ENCODE measurements at places on chromosomes 6 and 20. TPM values are rescaled to one million over a fixed set of nuclear protein-coding genes. Genes with fewer than 3 reads are reported as not detected.

The PAX1 gene
- total RNA-seq: not detected

The PRL gene
- not detected for total RNA-seq

The KIAA0408 gene
- total RNA-seq: 0.58 TPM

The CLPSL2 gene
- total RNA-seq: not detected

The COL21A1 gene
- not detected for total RNA-seq

The DHX16 gene
- total RNA-seq: 27.3 TPM

The GNAS-AS1 gene
- not detected for total RNA-seq

The DUSP15 gene
- not detected for total RNA-seq

The TMC2 gene
- not detected for total RNA-seq

- DNase-seq: no peak
Observed at GRCh38 chr20:44342248-44342647, 5.4 kb downstream of the R3HDML start.

GRCh38 chr6:157983406-157984119 is 1.9 kb downstream of the SYNJ2 start:
- no peak for DNase-seq

DNA sequence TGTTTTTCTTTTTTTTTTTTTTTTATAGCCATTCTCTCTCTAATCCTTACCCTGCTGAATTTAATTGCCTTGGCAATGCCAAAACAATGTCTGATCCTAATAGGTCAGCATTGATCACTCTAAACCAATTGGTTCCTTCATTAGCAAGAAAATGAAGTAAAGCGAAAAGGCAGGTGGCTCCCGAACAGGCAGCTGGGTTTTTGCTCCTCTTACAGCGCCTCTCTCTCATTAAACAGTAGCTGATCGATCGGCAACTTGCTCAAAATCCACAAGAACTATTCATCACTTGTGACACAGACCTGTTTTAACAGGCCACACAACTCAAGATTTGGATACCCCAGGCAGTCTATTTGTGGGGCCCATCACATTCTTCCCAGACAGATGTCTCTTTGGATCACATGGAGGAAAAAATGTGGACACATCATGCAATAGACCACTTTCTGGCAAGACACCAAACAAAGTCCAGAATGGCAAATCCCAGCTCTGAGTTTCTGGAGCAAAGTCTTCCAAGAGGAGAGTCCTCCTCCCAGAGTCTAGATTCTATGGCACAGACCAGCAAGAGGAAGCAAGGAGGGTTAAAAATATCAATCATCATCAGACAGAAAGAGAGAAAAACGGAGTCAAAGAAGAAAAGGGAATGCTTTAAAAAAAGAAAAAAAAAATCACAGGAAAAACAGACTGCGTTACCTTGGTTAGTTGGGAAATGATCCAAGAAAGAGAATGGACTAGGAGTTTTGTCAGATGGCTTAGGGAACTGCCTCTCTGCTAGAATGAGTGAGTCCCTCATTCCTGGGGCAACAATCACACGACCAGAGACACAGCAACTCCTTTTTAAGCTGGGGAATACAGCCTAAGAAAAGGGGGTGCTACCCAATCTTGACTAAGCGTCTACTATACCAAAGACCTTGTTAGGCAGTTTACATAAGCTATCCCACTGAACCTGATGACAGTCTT is 247.8 kb downstream of the BTBD9 start:
- no peak for DNase-seq

- DNase-seq: no peak
Observed at GRCh38 chr6:115194981-115195638, 852.3 kb upstream of the HS3ST5 start.

DNA sequence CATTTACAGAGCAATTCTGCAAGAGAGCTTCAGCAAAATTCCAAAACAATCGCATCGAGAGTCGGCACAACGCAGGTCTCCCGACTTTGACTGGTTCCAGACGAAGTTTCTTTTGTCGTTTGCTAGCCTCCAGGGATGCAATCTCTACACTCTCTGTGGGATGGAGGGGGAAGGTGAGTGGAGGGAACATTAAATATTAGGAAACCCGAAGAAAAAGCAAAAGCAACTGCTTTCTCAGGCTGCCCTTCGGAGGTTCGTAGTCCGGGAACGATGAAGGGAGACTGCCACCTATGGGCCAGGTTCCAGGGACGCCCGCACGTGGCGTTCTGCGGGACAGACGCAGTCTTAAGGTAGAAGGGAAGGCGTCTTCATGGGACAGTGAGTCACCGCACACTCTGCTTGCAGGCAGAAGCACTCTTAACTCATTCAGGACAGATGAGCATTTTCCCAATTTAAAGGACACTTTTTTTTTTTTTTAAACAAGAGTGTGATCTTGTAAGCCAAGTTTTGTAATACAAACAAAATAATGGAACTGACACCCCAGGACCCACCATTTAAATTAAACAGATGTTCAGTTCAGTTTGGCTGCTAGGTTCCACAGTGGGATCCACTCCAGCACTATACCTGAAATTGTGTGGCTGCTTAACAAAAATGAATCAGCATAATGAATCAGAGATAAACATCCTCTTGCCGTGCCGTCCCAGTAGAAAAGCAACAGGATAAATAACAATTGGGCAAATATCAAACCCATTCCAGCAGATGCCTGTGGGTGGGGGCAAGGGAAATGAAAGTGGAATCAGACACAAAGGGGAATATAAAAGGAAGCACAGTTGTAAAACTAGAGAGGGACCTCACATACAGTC is 65.8 kb upstream of the ARMC2 start:
- peak; percentile 59 for DNase-seq

- DNase-seq: no peak
Observed at GRCh38 chr6:8888468-8888867, 453.1 kb upstream of the SLC35B3 start.

DNA sequence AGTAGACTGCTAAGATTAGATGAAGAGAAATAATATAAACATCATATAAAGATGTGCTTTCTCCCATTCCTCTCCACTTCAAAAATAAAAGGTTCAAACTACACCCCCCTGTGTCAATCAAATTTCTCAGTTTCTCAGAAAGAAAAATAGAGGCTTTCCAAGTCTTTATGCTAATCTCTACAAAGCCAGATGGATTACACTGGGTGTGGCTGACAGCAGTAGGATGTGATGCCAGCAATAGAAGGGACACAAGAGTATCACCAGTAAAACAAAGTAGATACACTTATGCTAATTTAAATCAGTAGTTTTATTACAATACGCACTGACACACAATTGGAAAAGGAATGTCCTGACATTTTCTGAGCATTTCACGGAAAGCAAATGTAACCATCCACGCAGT is 353.4 kb downstream of the RNGTT start:
- DNase-seq: no peak

DNA sequence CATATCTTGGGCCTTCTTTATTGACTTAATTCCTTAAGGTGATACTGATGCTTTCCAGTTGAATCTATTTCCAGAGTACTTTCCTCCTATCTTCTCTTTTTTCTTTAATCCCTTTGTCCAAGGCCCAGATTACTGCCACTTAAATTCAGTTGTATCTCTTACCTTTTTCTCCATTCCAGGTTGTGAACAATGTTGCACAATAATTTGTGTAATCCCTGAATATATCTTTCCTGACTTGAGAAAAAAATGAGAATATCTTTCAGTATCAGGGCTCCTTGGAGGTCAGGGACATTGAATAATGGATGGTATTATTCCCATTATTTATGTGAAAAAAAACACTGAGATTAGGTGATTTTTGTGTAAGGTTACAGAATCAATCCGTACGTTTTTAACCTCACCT is 683.3 kb downstream of the PTPRT start:
- no peak for DNase-seq

- no peak for DNase-seq
Observed at GRCh38 chr20:35849706-35850105, 77.9 kb downstream of the PHF20 start.

DNA sequence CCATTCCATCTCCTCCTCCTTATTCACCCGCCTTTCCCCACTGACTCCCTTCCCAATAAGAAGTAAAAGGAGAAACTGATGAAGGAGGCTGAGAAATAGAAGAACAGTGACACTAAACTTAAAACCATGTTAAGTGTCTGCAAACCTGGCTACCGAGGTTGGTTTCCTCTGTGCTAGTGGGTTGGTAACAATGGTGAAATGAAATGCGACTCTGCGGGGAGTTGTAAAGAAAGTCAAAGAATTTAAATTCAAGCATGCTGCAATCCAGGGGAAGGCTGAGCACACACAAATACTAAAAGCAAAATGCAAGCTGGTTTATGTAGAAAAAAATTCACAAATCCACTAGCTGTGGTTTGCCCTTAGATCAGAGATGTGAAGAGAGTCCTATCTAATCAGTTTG is 155.2 kb upstream of the PDE10A start:
- no peak for DNase-seq

DNA sequence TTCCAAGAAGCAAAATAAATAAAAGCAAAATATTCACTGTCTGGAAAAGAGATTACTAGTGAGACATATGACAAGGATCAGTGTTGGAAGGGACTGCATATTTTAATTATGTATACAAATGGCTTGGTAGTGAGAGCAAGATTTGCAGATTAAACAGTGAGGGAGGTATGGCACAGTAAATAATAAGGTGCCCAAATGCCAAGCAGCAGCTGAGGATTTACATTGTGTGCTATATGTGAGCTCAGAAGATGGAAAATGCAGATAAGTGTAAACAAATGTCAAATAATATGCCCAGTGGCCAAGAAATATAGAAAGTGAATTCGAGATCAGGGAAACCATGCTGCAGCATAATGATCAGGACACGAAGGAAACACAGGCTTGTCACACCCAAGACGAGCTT is 173.8 kb upstream of the NRSN1 start:
- no peak for DNase-seq

DNA sequence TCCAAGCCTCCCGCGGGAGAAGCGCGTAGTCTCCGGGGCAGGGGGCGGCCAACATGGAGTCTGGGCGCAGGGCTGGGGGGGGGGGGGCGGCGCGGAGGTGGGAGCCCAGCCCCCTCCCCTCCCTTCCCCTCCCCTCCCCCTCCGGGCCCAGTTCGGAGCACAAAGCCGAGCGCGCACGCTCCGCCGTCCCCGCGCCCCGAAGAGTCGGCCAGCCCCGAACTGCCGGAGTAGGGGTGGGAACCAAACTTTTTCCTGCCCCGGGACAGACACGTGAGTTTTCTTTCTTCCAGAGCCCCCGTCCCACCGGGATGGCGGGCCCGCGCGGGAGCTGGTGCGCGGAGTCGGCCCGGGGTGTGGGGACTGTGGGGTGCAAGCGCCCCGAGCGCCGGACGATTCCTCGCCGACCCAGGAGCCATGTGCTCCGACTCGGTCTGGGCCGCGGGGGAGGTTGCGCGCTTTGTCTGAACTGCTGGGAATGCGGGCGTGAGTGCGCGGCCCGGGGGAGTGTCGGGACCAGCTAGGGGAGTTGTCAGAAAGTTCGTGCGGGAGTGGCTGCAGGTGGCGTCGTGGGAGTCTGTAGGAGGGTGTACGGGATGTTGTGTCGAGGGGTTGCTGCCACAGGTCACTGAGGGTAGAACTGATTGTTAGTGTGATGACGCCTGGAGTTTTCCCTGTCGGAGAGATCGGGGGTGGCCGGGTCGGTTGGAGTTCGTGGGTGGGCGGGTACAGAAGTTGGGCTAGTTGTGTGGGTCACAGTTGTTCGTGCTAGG is 1.2 kb downstream of the TGIF2 start:
- DNase-seq: peak; percentile 71

DNA sequence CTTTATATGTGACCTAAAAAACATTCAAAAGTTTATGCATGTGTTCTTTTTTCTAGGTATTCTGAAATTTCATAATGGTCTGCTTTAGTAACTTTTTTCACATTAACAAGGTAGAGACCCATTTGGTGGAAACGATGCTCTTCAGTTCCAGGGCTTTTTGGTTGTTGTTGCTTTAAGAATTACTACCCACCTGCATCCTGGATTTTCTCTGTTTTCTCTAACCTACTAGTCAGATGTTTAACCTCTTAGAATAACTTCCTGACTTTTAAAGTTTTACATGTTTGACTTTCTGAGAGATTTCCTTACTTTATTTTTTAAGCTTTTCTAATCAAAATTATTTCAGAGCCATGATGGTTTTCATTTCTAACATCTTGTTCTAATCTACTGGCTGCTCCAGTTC is 14.9 kb downstream of the TULP4 start:
- DNase-seq: no peak

DNA sequence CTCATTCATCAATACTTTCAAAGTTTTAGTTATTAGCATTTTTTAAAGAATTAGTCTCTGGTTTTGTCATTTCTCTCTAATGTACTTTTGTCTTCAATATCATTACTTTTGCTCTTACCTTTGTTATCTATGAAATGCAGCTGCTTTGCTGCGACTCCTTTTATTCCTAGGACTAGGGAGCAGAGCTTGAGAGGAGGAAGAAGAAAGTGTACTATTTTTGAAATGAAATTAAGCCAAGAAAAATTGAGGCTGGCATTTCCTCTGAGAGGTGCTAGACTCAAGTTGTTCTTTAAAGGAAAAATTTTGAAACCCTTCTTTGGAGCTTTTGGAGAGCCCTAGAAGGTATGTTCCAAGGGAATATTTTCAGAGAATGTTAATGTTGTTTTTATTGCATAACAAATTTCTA is 48.3 kb upstream of the MRAP2 start:
- DNase-seq: no peak

DNA sequence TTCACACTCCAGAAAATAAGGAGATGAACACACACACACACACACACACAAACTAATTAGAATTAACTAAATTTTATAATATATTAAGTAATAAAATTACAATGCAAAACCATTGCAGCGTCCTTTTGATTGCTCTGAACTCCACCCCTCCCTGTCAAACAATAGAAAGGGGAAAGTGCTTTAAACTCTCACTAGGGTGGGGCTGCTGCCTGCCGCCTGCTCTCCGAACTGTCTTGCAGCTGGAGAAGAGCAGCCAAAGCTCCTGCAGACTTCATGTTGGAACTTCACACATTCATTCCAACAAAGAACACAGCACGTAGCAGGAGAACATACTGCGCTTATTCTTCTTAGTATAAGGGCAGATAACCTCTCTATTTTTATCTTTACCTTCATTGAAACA is 83.2 kb downstream of the GCLC start:
- DNase-seq: no peak

- no peak for DNase-seq
Observed at GRCh38 chr6:114334237-114334636, 8.6 kb downstream of the HS3ST5 start.

DNA sequence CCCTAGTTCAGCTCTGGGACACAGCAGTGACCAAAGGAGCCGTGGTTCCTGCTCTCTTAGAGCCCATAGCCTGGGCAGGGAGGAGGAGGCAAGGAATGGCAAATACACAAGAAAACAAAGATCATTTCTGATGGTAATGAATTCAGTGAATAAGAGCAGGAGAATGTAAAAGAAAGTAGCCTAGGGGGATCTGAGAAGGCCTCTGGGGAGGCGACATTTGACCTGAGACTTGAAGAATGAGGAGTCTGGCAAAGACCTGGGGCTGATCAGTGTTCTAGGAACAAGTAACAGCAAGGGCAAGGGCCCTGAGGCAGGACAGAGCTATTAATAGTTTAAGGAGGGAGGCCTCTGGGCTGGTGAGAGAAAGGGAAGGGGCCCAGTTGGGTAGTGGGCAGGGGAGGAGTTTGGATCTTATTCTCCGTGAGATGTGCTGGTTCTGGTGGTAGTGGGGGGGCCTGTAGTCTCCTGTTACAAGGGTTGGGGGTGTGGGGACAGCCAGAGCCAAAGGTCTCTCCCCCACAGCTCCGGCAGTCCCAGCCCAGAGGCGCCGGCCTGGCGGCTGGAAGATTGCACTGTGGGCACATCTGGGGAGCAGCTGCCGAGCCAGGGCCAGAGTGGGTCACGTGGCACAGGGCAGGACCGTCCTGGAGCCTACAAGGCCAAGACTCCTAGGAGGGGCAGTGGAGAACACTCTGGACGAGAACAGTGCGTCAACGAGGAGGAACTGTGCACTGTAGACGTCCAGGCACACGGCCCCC is 9.3 kb upstream of the ID1 start:
- no peak for DNase-seq
